Trophoblast cell (in vitro differentiated cells and primary cell): ENCODE measurements at places on chromosomes 5 and 9.
A peak's percentile ranks its signal among the peaks of the same experiment; 100 is the strongest.

- peak; percentile 37 for DNase-seq
Observed at GRCh38 chr5:113204525-113205161, 228.0 kb downstream of the DCP2 start.

- DNase-seq: no peak
Observed at GRCh38 chr9:34550016-34550680, 27.4 kb upstream of the ENHO start.

GRCh38 chr5:40672425-40672824, 7.3 kb upstream of the PTGER4 start:
- DNase-seq: no peak

GRCh38 chr5:27290172-27290571, 251.8 kb upstream of the CDH9 start:
- no peak for DNase-seq

GRCh38 chr9:88005240-88005639, 30.9 kb upstream of the CDK20 start:
- DNase-seq: peak; percentile 98

DNA sequence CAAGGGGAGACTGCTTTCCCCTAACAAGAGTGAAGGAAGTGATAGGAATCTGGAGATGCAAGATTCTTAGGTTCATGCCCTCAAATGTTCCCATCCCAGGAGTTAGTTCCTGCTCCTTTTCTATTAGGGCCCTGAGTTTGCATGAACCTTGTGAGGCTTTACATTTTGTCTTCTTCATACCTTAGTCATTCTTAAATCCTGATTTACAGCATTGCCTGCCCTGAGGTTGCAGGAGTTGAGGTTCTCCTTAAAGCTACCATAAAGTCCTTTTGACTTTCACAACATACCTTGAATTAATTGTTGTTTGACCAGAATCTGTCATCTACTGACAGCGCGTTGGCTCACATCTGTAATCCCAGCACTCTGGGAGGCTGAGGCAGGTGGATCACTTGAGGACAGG, 151.5 kb upstream of the ABCA1 start:
- peak; percentile 30 for DNase-seq

DNA sequence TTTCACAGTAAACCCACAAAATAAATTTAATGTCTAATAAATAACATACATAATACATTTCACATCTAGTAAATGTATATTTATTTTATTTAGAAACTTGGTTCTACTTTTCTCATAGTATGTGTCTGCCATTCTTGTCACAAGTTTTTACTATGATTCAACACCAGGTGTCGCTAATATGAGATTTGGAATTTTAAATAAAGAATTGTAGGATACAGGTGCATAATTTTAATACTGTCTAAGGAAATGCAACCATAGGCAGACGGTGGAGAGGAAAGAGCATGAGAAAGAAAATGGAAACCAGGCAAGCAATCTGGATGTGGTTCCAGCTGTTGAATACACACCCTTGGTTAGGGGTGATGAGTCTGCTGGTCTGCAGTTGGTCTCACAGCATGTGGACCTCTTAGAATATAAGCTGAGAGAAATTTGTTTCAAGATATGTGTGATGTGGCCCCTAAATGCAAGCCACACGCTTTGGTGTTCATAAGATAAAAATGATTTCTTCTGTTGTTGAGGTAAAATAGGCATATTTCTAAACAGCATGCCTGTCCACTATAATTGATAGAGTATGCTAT, 114.7 kb upstream of the TXNDC8 start:
- DNase-seq: peak; percentile 55

GRCh38 chr5:33738097-33738496, 153.7 kb downstream of the ADAMTS12 start:
- no peak for DNase-seq
